Stomach (tissue), 19 donors: ENCODE measurements at places on chromosomes 12 and 14. TPM values are rescaled to one million over a fixed set of nuclear protein-coding genes. Genes with fewer than 3 reads are reported as not detected.

Gene GPR135
- 0.89 TPM for total RNA-seq

Gene SRRM4
- 0.18 TPM for total RNA-seq

Gene KRT80
- not detected for total RNA-seq

Gene APOLD1
- total RNA-seq, result 0.29 TPM

DNA sequence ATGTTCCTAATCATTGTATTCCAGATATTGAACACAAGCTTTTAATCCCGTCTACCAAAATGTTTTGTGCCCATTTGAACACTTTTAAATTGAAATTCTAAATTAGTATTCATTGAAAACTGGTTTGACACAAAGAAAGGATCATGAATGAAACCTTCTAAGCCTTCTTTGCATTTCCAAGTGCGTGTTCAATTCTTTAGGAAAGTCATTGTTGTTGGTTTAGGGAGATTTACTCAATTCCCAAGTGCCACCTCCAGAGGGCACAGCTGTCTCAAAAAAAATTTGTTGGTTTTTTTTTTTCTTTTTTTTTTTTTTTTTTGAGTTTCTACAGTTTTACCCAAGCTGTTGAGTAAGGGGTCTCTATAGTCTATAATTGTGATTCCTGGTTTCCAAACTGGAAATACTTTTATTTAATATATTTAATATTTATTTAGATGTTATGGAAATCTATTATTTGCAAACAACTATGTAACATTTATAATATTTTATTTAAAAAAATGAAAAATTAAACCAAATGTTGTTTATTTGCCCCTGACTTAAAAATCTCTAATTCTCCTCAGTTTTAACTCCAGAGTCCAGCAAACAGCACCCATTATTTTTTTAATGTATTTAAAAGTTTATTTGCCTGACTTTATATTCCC is 79.9 kb downstream of the NEDD1 start:
- no peak for DNase-seq

GRCh38 chr12:129949651-129950050 is 45.8 kb upstream of the TMEM132D start:
- no peak for DNase-seq

Gene CDCA3
- 19.6 TPM for total RNA-seq

- DNase-seq, result no peak
Measured at GRCh38 chr14:22627506-22628263, 16.5 kb downstream of the OR6J1 start.

GRCh38 chr12:45660330-45660729 is 69.2 kb upstream of the ARID2 start:
- DNase-seq, result no peak

DNA sequence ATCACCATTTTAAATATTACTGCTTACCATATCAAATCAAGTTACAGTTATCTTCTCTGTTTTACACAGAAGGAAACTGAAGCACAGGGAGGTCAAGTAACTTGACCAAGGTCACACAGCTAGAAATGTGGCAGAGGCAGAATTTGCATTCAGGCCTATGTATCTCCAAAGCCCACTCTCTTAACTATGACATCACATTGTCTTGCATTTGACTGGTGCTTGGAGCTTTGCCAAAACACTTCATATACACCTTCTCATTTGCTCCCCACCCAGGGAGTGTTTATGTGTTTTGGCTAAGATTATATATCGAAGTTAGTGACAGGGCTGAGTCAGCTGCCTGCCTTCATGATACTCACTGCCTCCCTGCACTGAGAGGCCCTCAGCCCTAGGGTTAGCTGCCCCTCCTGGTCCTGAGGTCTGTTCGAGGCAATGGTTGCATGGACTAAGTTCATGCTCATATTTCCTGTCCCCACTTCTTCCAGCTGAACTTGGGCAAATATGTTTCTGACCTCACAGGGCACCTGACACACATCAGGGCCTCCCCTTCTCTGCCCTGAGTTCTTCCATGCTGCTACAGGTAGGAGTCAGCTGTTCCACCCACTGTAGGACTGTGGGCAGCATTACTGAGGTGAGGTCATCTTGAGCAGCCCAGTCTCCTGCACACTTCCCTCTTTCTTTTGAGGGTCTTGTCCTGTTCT is 1.8 kb downstream of the GALNT6 start:
- DNase-seq, result peak; percentile 72

GRCh38 chr14:81169711-81170103 is 51.1 kb downstream of the GTF2A1 start:
- DNase-seq, result peak; percentile 63

DNA sequence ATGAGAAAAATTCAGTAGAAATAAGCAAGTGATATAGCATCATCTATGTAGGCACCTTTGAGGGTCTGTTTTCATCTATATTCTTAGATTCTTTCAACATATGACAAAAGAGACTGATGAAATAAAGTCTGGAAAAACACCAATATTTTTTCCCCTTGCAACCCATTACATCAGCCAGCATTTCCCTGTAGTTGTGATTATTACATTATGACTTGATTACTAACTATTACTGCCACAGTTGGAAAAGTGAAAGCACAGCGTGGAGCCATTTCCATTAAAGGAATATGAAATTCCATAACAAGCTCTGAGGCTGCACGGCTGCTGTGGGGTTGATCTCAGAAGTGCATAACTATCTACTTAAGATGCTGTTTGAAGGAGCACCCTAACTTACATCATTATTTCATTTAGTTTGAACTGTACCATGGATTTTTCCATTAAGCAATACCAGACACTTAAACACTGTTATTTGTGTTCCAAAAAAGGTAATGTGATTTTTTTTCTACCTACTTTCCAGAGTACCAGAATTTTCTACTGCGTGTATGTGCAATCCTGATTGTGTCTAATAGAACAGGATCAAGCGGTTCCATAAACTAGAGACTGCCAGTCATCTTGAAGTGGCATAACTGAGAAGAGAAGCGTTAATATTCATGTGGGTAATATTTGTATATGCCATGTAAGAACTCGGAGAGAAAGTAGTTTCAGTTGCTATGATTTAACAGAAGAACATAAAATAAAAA is 405.5 kb downstream of the MDGA2 start:
- no peak for DNase-seq

DNA sequence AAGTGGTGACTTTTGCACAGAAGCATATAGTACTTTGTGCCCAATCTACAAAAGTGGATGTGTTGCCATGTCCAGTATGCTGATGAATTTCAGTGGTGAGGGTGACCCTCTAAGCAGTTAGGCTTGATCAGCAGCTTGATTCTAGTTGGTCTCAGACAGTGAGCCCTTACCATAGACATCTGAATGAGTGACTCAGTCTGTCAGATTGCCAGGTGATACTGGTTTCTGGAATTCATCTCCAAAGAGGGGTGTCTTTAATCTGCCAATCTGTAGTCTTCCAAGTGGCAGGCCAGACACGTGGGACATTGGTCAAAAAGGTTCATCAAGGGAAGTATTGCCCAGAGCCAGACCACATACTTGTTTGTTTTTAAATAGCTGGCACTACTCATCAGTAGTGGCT is 187.4 kb upstream of the SLC16A7 start:
- DNase-seq, result no peak

DNA sequence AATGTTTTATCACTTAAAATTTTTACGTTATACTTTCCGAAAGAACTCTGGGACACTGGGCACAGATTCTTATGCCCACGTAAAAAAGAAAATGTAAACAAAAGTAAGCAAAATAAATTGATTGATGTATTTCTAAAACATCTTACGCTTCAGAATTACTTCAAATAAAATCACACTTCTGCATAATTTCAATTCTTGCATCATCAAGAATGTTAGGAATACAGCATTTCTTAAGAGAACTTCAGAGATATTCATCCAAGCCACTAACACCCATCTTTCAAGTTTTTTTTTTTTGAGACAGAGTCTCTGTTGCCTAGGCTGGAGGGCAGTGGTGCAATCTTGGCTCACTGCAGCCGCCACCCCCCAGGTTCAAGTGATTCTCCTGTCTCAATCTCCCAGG is 180.6 kb downstream of the MED13L start:
- DNase-seq, result no peak

Gene NTF3
- total RNA-seq, result 6.2 TPM

Gene RNASE1
- total RNA-seq, result 461 TPM

DNA sequence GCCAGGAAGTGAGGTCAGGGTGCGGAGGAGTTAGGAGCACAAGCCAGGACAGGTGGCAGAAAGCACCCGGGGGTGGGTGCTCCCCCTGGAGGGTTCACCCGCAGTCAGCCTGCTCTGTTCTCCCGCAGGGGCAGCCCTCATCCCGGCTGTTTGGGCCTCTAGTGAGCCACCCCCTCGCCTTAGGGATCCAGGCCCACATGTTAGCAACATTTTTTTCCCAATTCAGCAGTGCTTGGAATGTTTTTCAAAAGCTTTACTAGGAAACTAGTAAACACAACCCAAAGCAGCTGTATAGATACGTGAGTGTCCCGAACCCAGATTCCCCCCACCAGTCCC is 28.5 kb upstream of the NXPH4 start:
- no peak for DNase-seq
